ENCODE measurements at places on chromosomes 1 and 21.

DNA sequence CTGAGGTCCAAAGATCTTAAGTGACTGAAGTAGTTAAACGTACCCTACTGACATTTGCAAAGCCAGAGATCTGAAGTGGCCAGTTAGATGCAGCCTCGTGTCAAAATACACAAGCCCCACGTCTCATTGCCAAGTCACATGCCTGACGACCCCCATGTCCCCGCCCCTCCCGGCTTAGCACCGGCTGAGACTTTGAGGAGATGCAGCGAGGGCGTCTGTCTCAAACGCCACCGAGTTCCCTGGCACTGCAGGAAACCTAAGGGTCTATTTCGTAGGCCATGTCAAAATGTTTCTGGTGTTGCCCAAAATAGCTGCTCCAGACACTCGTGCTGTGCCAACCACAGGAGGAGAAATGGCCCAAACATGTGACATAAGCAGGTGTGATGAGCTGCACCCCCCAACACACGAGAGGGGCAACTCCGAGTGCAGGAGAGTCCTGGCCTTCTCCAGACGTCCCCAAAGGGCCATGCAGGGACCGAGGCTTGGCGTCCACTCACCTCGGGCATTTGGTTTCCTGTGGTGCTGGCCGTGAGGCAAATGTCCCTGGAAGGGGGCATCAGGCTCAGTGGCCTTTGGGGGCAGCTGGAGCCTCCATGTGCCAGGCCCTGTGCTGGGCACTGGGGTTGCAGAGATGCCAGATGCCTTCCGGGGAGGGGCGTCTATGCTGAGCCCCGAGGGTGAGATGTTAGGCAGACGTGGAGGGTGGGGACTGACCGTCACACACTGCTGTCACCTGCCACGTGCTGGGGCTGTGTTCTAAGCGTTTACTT, 67.0 kb downstream of the MATN1 start:
- DNase-seq: no peak

DNA sequence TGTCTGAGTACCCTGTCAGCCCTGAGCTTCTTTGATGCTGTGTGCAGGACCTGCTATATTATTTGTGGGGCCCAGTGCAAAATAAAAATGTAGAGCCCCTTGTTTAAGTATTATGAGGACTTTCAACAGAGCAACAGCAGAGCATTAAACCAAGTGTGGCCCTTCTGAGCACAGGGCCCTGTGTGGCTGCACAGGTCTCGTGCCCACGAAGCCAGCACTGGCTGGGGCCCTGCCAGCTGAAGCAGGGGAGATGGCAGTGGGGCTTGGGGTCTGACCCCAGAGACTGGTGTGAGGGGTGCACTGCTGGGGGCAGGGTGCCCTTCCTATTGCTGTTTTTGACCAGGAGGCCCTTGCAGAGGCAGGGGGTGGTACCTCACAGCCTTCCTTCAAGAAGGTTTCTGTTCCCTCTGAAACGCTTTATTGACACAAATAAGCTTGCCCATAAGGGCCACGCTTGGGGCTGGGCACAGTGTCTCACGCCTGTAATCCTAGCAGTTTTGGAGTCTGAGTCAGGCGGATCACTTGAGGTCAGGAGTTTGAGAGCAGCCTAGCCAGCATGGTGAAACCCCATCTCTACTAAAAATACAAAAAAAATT, 2.2 kb upstream of the SEMA4A start:
- DNase-seq: no peak

GRCh38 chr1:157139052-157139715, 989 bp upstream of the ETV3 start:
- DNase-seq: no peak

DNA sequence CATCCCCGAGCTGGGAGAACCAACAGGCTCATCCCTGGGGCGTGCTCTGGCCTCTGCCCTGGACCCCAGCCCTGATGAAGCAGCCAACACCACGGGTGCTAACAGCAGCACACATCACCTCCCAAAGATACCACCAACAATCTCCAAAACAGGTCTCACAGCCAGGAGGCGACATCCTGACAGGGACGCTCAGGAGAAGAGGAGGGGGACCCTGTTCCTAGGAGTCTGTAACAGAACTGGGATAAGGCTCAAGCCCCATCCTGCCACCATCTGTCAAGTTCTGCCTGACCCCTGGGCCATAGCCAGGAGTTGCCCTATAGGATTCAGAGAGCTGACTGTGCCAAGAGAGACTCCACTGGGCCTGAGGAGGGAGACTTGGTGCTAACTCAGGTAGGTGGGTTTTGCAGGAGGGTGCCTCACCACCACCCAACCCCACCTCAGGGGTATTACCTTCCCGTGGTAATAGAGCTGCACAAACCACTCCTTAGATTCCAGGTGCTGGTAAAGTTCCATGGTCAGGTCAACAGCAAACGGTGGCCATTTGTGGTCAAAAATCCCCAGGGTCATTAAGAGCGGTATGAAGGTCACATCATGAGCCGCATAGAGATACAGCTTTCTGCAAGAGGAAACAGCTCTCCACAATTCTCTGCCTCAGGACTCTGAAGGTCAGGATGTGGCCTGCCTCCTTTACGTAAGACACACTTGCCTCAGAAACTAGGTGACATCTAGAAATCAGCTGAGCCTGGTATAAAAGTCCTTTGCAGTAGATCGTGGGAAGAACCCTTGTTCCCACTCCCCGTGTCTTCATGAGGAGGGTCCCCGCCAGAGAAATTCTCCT, 22.3 kb downstream of the ACP6 start:
- no peak for DNase-seq

DNA sequence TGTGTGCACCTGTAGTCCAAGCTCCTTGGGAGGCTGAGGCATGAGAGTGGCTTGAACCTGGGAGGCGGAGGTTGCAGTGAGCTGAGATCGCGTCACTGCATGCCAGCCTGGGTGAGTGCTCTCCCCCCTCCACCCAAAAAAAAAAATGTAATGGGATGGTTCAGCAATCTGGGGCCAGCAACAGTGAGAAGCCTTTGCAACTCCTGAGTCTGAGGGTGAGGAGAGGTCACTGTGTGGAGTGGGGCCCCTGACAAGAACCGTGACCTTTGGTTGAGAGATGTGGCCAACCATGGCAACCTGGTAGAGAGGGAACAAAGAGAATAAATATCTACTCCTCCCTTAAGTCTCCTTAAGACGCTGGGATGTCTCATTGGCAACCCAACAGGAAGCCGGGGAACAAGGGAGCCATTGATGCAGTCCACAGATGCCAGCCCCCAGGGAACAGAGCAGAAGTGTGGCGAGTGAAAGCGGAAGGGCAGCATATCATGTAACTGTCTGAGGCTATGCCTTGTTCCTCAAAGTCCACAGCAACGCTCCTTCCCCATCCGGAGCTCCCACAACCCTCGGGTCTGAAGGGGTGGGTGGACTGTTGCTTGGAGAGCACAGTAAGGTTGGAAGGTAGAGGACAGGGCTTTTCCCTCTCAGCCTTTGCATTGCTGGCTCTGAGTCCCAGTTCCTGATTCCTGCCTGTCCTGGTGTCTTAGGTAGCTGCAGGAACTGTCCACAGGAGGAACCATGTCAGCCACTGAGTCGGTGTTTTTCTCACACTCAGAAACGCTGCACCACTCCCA, 8.3 kb downstream of the TRNP1 start:
- no peak for DNase-seq

GRCh38 chr1:108646648-108647269, 14.1 kb downstream of the HENMT1 start:
- no peak for DNase-seq

- DNase-seq: no peak
Measured at GRCh38 chr1:153402226-153402625, 11.4 kb upstream of the S100A8 start.

- DNase-seq: no peak
Measured at GRCh38 chr1:206050655-206051235, 2.2 kb upstream of the RHEX start.

- no peak for DNase-seq
Measured at GRCh38 chr1:24724345-24725208, 20.7 kb upstream of the CLIC4 start.

GRCh38 chr1:214840356-214840755, 237.4 kb downstream of the CENPF start:
- no peak for DNase-seq

- no peak for DNase-seq
Measured at GRCh38 chr1:59220356-59220755, 76.5 kb upstream of the FGGY start.

DNA sequence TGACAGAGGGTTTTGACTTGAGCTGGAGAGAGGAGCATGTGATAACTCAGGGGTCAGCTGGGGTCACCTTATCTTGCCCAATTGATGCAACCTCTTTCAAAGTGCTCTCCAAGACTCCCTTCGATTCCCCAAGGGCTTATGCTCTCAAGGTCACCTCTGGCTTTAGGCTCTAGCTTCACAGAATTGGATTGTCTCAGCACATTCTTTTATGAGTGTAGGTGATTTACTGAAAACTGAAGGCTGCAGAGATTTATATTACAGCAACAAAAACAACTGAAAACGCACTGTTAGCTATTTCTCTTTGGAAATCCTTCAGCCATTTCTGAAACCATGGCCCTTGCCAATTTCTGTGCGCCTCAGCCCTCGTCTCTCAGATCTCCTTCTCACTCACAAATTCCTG, 34.5 kb upstream of the MAP1LC3C start:
- no peak for DNase-seq

- DNase-seq: no peak
Measured at GRCh38 chr1:216630532-216630931, 92.7 kb downstream of the ESRRG start.

- DNase-seq: no peak
Measured at GRCh38 chr1:197910120-197910991, 6.8 kb upstream of the LHX9 start.

DNA sequence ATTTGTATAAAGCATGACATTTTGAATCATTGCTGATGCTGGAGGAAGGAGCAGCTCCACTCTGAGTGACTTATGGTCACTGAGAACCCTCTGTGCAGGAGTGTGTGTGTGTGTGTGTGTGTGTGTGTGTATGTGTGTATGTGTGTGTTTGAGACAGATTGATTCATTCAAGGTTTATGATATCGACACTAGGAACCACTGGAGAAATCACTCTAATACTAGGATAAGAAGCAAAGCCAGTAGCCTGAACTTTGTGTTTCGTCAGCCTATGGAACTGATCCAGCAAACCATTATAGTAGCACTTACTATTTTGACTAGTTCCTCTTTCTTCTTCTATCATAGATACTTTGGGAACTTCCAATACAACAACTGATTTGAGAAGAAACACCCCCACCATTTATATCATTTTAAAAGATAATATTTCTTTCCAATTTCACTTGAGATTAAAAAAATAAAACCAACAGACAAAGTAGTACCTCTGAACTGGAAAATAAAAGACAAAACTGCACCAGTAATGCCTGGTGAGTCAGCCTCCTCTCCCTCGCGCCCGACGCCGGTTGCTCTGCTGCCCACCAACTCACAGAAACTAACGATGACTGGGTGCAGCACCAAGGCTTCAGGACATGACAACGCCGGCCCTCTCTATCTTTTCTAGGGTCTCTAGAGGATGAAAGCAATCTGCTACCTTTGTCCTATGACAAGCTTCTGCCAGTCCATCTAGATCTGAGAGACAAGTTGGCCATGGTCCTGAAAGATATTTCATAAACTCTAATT, 20.9 kb downstream of the SLAMF1 start:
- no peak for DNase-seq

DNA sequence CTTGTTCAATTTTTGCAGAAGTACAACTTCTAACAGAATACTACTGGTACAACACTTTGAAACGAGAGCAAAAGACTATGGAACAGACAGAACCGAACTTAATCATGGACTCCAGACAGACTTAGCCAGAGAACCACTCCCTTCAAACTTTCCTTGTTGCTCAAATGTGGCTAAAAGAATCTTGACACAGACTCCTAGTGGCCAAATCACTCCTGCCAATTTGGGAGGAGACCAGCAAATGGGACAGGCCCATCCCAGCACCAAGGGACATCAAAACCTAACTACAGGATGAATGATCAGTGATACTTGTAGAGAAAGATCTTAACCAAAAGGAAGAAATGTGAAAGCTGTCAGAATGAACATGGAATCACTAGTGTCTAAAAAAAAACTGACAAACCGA, 154.0 kb downstream of the MATN1 start:
- no peak for DNase-seq

DNA sequence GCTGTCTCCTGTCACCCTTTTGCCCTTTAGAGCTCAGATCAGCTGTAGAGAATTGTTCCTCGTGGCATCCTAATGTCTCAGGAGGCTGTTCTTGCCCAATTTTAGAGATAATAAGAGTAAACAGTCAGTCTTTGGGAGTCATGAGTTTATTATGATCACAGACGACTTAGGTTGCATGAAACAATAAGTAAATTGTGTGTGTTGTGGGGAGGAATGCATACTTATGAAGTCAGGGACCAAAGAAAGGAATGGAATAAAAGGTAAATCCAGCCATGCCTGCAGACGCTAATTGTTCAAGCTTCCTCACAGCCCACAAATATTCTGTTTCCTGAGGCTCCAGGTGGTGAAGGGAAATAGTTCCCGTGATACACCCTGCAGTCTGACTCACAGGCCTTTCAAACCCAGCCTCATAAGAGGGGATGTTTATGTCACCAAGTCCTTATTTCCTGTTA, 897 bp downstream of the EPHX4 start:
- DNase-seq: no peak

DNA sequence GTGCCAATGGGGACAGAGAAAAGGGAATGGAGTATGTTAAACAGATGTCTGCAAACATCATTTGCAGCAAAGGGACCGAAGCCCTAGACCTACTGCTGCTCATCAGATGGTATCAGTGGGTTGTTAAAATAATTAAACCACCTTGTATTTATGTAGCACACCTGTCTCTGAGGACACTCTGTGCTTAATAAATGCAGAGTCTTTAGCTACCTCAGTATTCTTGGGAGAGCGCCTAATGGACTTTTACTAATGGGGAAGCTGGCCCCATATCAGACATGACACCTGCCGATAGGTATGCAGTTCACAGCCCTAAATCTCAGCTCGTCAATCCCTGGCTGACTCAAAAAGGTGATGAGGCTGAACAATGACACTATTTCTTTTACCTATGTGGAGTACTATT, 54.4 kb downstream of the SYT6 start:
- no peak for DNase-seq

GRCh38 chr1:221076391-221076811, 197.2 kb downstream of the HLX start:
- DNase-seq: no peak

- DNase-seq: no peak
Measured at GRCh38 chr1:26789931-26790330, 2.2 kb downstream of the PIGV start.

DNA sequence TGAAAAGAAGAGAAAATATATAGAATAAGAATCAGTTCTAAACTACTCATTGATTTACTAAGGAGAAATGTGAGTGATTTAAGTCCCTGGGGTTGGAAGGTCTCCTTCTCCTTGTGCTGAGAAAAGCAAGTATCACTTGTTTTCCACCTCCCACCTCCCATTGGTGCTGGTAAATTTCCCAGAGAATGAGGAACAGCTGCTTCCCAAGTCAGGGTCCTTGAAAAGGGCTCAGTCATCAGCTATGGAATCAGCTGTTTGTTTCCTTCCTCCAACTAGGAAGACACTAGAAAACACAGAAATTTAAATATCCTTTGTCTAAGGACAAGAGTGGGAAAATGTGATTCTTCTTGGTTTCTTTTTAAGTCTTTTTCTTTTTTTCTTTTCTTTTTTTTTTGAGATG, 131.3 kb upstream of the C1orf21 start:
- DNase-seq: no peak

All from renal cortex interstitium (tissue), 15 donors.